ENCODE measurements at places on chromosomes 16 and 17. TPM values are rescaled to one million over a fixed set of nuclear protein-coding genes. Genes with fewer than 3 reads are reported as not detected.

GRCh38 chr17:40341808-40342503, 22.6 kb downstream of the GJD3 start:
- H3K27me3 ChIP-seq = no peaks in the 10 kb centered on the region
- H3K4me1 ChIP-seq = no peaks in the 10 kb centered on the region
- no peaks in the 10 kb centered on the region for H3K36me3 ChIP-seq
- peak; percentile 94 for DNase-seq
- H3K4me3 ChIP-seq = peak overlapping the region; percentile 90
- peak overlapping the region; percentile 17 for H3K27ac ChIP-seq

- no peaks in the 10 kb centered on the region for H3K27me3 ChIP-seq
- no peaks in the 10 kb centered on the region for H3K36me3 ChIP-seq
- no peak overlapping the region for H3K27ac ChIP-seq
- H3K4me3 ChIP-seq = no peak overlapping the region
- no peak for DNase-seq
Measured at GRCh38 chr17:58267347-58268324, 13.1 kb downstream of the MPO start.

DNA sequence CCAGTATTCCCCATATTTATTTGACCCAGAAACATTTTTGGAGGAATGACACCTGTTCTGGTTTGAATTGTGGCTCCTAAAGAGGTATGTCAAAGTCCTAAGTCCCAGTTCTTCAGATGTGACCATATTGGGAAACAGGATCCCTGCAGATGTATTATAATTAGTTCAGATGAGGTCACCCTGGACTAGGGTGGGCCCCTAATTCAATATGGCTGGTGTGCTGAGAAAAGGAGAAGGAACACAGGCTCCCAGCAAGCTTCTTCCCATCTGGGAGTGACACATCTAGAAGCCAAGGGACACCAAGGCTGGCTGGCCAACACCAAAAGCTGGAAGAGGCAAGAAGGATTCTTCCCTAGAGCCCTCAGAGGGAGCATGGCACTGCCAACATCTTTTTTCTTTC, 3.8 kb upstream of the GCSH start:
- H3K36me3 ChIP-seq = no peaks in the 10 kb centered on the region
- H3K4me1 ChIP-seq = no peaks in the 10 kb centered on the region
- H3K27me3 ChIP-seq = no peaks in the 10 kb centered on the region
- H3K4me3 ChIP-seq = no peak overlapping the region
- DNase-seq = no peak

DNA sequence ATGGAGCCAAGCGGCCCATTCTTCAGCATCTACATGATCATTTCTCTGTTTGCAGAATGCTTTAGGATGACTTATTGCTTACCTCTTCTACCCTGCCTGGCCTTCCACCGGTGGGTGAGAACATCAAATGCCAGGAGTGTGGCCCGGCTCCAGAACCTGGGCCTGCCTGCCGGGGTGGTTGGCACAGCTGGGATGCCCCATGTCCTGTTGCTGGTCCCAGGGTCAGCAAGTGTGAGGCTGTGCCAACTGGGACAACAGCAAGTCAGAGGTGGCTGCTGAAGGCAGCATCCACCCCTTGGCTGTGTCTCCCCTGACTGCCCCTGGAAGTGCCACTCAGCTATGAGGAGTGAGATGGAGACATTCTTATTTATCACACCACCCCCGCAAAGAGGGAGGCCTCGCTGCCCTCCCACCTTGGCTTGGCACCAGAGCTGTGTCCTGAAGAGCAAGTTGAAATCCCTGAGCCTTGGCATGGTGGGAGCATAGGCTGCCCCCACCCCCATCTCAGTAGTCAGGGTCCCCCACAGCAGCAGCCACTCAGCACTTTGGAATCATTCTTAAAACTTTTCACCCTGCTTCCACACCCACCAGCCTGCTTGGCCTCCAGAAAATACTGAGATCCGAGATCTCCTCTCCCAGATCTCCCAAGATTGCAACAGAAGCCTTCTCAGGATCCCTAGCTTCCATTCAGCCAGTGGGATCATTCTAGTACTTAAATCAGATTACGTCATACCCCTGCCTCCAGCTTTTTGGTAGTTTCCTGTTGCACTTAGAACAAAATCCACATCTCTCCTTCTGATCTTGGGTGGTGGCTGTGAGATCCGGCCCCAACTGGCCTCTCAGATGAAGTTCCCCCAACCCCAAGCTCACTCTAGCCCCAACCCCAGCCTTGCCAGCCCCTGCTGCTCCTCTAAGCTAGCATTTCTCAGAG, 127.5 kb downstream of the SOCS1 start:
- peaks cover 3% of the 10 kb centered on the region for H3K4me1 ChIP-seq
- no peaks in the 10 kb centered on the region for H3K36me3 ChIP-seq
- no peak overlapping the region for H3K27ac ChIP-seq

GRCh38 chr16:62927122-62927521, 890.9 kb upstream of the CDH8 start:
- no peak overlapping the region for H3K27ac ChIP-seq
- H3K27me3 ChIP-seq = no peaks in the 10 kb centered on the region
- H3K4me1 ChIP-seq = no peaks in the 10 kb centered on the region
- no peak overlapping the region for H3K4me3 ChIP-seq
- H3K36me3 ChIP-seq = no peaks in the 10 kb centered on the region
- no peak for DNase-seq

KRT222 gene
- 4.5 TPM for total RNA-seq

DNA sequence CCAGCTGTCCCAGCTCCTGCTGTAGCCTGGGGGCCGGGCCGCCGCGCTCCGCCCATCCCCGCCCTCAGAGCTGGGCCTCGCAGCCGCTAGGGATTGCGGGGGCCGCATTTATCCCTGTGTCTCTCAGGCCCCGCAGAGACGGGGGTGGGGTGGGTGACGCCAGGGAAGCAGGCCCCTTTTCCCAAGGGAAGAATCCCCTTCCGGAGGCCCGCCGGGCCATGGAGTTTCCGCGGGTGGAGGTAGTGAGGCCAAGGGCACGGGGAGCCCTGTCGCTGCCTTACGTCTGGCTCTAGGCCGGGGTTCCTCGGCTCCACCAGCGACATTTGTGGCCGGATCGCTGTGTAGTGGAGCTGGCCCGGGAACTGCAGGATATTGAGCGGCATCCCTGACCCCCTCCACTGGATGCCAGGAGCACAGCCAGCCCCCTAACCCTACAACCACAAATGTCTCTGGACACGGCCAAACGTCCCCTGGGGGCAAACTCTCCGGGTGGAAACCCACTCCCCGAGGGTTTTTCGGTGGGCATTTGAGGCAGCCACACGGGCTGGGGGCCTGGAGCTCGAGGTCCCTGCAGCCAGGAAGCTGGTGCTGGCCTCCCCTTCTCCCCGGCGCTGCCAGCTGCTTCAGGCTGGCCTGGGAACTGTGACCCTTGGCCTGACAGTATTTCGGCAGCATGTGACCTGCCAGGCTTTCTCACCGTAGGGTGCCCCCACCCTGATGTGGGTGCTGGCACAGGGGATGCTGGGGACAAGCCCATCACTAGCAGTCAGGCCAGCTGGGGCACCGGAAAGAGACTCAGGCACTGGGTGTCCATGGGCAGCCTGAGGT, 12.0 kb upstream of the CD300A start:
- peak; percentile 94 for DNase-seq
- H3K27me3 ChIP-seq = no peaks in the 10 kb centered on the region
- peak overlapping the region; percentile 14 for H3K4me3 ChIP-seq

ITGAL gene
- 13.8 TPM for total RNA-seq

- H3K4me1 ChIP-seq = no peaks in the 10 kb centered on the region
- H3K27ac ChIP-seq = no peak overlapping the region
- DNase-seq = no peak
- peaks cover 2% of the 10 kb centered on the region for H3K36me3 ChIP-seq
- H3K27me3 ChIP-seq = no peaks in the 10 kb centered on the region
Measured at GRCh38 chr16:53611179-53611696, 92.4 kb downstream of the RPGRIP1L start.

Measured in aorta (tissue), 5 donors.